Activated CD8-positive, alpha-beta memory T cell treated with anti-CD3 and anti-CD28 coated beads, Interleukin-2, amount 50 U/mL, for 48 hours (primary cell): ENCODE measurements at places on chromosomes 4 and X.

DNA sequence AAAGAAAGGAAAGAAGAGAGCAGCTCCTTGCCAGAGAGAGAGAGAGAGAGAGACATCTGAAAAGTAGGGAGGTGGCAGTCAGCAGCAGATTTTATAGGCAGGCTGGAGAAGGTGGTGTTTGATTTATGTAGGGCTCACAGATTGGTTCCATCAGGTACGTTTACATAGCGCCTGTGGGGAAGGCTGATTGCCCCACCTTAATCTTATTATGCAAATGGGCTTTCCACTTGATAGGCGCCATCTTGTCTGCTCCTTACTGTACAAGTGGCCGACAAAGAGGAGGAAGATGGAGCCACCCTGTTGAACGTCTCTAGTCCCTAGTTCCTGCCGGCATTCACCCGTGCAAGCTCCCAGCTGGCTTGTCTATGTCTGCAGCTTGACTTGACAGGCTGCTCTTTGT is 49.1 kb upstream of the DHRSX start:
- no peak for DNase-seq

- no peak for DNase-seq
Observed at GRCh38 chr4:71445811-71446210, 107.0 kb downstream of the SLC4A4 start.

GRCh38 chrX:136768469-136769084 is 12.2 kb downstream of the ARHGEF6 start:
- peak; percentile 63 for DNase-seq

DNA sequence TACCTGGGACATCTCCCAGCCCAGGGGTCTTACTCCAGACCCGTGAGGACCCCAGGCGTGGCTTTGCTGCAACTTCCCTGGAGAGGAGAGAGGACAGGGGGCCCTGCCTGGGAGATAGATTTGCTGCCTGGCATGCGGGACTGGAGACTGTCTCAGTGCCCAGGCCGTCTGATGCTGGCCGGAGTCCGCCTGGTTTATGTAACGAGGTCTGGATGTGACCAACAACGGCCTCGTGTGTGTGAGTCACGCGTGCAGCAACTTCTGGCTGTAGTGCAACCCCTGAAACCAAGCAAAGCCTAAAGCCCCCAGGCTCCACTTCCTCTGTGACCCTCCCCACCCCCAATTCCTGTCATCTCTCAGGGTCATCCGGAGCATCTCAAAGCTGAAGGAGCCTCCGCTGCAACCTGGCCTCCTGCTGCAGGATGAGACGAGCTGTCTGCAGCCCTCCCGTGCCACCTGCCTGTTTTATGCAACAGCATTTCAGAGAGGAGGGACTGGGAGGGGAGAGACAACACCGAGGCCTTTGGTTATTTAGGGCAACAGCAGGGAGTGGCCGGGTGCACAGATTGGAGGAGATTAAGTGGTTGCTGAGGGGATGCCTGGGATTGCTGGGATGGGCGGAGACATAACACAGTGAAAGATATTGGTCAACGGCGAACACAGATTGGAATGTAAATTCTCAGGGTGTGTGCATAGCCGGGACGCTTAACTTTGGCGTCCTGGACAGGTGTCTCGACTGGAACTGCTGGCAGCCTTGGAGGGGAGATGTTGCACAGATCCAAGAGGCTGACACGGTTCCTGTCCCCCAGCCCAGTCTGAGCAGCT is 16.0 kb downstream of the XG start:
- no peak for DNase-seq

- no peak for DNase-seq
Observed at GRCh38 chrX:69524781-69525363, 20.7 kb downstream of the NALF2 start.
